ENCODE measurements at places on chromosomes 6 and 20.

- DNase-seq = no peak
Observed at GRCh38 chr20:36117638-36118037, 36.9 kb upstream of the EPB41L1 start.

DNA sequence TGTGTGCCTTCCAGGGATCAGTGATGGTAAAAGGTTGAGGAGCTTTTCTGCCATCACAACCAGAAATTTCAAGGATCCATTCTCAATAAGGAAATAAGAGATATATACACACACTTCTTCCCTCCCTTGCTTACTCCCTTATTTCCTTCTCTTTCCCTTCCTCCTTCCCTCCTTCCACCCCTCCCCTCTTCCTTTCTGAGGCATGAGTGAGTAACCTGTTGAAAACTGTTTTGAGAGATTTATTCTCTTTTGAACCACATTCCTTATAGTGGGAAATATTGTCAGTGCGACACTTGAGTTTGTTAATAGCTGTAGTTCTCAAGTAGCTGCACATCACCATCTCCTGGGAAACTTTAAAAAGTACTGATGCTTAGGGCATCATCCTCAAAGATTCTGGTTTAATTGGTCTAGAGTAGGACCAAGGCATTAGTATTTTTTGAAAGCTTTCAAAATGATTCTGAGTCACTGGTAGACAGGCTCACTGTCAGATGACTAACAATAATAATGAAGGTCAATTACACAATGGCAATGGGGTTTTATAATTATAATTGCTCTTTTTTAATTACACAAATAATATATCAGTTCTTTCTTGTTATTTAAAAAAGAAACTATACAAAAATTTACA lies 109.9 kb downstream of the POPDC3 start:
- DNase-seq = no peak

DNA sequence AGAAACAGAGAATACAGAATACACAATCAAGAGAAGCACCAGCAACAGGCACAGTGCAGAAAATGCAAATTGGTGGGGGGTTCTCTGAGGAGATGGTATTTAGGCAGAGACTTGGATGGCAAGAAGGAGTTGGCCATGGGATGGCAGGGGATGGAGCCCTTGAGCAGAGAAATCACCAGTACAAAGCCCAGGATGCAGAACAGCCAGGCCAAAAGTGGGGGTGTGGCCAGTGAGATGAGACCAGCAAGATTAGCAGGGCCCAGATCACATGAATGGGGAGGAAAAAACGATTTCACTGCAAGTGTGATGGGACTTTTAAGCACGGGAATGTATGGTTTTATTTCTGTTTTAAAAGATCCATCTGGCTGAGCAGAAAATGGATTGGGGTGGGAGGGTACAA lies 63.4 kb downstream of the TRAM2 start:
- DNase-seq = no peak

GRCh38 chr6:157302736-157303135 lies 20.6 kb downstream of the TMEM242 start:
- DNase-seq = no peak

- no peak for DNase-seq
Observed at GRCh38 chr20:49540687-49541435, 27.1 kb downstream of the PTGIS start.

DNA sequence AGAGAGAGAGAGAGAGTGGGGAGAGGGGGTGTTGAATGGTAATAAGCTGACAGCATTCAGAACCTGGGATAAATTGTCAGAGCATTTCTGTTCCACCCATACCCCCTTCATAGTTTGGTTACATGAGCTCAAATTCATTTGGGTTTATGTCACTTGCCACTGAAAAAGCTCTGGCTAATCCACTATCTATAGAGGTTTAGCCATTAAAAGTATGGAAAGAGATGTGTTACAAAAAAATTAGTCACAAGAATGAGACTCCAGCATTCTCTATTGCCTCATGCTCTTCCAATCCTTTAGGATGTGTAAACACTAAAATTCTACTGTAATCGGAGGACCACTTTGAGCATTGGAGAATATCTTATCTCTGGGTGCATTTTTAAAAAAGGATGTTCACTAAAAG lies 297.6 kb upstream of the TCF21 start:
- no peak for DNase-seq

DNA sequence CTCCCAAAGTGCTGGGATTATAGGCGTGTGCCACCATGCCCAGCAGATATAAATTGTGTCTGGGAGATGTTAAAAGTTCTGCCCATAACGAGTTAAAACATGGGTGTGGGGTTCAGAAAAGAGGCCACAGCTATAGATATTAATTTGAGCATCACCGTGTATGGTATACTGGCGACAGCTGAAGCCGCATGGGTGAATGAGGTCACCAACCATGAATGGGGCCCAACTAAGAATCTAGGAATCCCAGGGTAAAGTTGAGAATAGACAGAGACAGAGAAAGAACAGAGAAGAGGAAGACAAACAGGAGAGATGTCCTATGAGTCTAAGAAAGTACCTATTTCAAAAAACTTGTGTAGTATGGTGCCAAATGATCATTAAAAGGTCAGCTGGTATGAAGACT lies 50.9 kb downstream of the ILRUN start:
- no peak for DNase-seq

DNA sequence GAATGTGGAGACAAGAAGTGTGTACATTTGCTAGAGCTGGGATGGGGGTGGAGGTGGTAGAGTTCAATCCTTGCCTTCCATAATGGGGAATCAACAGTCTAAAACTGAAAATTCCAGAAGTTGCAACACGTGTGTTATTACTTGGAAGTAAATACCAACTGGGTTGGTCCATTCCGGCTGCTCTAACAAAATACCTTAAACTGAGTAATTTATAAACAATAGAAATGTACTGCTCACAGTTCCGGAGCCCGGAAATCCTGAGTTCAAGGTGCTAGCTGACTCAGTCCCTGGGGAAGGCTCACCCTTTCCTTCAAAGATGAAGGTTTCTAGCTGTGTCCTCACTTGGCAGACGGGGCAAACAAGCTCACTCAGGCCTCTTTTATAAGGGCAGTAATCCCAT lies 59.0 kb downstream of the RIN2 start:
- DNase-seq = no peak

DNA sequence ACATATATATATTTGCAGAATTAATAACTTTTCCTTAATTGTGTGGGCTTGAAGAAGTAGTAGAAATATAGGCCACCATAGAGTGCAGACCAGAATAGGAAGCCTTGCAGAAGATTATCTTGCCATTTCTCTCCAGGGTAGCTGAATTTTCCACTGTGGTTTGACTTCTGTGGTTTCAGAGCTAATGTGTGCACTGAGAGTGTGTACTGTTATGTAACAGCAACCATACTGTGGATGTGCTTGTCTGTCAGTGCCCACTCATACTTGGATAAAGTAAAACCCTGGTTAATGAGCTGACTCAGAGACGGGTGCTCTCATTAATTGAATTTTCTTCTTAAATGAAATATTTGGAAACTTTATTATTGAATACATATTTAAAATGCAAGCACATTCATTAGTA lies 57.2 kb downstream of the CEP43 start:
- DNase-seq = no peak

DNA sequence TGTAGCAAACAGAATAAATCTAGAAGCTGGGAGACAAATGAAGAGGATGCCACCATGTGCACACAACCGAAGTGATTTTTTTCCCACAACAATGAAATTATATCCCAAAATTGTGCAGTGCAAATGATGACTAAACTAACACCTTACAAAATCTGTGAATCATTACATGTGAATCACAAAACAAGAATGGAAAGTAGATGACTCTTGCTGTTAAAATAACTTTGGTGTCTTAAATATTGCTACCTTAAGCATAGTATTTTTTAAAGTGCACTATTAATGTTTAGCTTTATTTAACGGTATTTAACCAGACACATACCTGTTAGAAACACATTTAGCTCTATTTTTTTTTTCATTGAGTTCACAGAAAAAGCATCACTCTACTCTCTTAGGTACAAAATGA lies 190.8 kb downstream of the TBC1D32 start:
- peak; percentile 18 for DNase-seq

DNA sequence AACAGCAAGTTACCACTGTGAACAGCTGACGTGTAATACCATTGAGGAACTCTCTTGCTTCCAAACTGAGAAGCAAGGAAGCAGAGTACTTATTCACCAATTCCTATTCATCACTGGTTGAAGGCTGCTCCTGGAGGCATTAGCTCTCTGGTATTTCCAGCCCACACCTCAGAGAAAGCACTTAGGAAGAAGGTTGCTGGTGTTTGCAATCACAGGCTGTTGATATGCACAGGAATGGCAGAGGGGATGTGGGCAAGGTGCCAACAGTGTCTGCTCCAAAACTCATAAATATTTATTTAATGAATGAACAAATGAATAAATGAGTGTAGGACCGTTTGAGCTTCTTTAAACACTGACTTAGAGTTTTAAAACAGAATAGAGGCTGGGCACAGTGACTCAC lies 6.9 kb upstream of the RRBP1 start:
- no peak for DNase-seq

DNA sequence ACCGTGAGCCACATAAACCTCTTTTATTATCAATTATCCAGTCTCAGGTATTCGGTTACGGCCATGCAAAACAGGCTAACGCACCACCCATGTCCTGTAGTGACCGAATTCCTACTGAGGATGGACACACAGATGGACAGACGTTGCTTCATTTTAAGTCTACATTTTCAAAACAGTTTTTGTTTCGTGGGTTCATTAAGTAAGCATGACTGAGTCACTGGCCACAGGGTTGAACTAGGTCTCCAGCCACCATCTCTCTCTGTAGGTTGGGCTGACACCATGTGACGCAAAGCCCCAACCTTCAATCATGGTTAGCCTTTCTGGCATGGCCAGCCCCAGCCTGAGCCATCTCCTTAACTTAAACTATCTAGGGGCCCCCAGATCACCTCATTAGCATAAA lies 110.0 kb upstream of the SLC22A23 start:
- DNase-seq = no peak

DNA sequence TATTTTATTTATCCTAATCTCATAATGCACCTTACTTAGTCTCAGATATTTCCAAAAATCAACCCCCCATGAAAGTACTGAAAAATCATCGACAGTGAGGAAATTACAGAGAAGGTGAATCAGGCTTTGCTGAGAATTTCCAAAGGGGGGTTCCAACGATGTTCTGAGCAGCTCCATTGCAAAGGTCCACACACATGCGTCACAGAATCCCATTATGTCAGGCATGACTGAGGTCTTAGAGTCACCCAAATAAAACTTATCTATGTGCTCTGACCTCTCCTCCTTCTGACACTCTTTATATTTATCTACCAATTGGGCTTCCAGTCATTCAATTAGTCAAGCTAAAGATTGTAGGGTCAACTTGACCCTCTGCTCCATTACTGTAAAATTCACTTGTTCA lies 12.7 kb upstream of the LRRN4 start:
- DNase-seq = no peak

GRCh38 chr6:138757136-138757535 lies 16.4 kb upstream of the CCDC28A start:
- DNase-seq = no peak

GRCh38 chr6:90083891-90084290 lies 189.6 kb downstream of the GJA10 start:
- no peak for DNase-seq

- no peak for DNase-seq
Observed at GRCh38 chr6:41171908-41172307, 9.0 kb upstream of the TREM2 start.

DNA sequence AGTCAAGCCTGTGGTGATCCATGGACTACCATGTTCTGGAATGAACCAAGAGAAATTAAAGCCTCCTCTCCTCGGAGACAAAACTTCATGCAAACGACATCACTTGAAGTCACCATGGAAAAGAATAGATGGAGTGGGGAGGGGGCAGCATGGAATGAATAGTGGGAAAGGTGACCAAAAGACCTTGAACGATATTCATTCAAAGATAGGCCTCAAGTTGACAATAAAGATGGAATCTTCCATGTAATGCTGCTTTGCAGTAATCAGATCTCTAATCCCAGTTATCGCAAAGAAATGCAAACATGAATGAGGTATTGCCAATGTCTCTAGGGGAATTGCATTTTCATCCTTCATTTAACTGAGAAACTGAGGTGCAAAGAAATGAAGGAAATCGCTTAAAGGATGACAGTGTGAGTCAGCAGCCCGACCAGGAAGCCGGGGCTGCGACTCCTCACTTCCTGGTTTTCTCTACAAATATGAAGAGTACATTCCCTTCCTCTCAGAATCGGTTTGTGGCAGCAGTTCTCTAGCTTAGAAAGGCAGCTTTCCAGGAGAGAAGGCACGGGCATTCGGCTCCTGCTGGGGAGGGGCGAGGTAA lies 65.6 kb upstream of the RREB1 start:
- no peak for DNase-seq

GRCh38 chr6:119241111-119241465 lies 108.5 kb downstream of the MAN1A1 start:
- DNase-seq = no peak

- peak; percentile 50 for DNase-seq
Observed at GRCh38 chr6:82270881-82271635, 23.5 kb upstream of the IBTK start.

DNA sequence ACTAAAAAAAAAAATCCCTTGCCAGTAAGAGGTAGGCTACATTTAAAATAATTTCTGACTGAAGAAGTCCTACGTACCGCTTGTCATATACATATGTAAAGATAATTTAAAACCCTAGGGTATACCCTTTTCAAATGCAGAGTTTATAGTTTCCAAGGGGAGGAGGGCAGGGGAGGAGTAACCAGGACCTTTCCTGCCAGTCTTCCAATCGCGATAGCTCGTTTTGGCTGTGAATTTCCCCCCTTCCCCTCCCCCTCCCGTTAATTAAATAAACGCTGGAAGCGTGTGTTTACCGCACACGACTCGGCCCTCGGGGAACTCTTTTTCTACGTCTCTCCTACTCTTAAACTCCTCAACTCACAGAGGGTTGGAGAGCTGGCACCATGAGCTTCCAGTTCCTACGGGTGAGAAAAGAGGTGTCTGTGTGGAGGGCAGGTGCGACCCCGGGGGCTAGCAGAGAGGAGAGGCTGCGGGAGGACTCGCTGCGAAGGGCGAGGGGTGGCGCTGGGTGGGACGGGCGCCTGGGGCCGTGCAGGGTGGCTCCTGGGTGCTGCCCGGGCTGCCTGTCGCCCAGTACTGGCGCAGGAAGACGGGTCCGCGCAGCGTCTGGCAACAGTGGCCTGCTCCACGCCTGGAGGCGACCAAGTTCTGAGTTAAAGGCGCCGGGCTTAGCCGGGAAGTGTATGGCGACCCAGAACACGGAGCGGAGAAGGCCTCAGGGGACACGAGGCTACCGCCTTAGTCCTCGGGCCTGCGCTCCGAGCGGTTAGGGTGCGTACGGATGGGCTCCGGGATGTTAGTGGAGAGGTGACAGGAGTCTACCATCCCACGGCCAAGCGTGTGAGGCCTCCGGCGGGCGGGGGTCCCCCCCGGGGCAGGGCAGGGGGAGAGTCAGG lies 4.1 kb upstream of the TFAP2C start:
- DNase-seq = no peak
